PC-9 (cell line): ENCODE measurements at places on chromosomes 6 and 20.

GRCh38 chr6:108168090-108168463 lies 2.3 kb downstream of the NR2E1 start:
- no peak for DNase-seq

GRCh38 chr6:149213829-149214228 lies 103.7 kb upstream of the TAB2 start:
- DNase-seq: peak; percentile 36

DNA sequence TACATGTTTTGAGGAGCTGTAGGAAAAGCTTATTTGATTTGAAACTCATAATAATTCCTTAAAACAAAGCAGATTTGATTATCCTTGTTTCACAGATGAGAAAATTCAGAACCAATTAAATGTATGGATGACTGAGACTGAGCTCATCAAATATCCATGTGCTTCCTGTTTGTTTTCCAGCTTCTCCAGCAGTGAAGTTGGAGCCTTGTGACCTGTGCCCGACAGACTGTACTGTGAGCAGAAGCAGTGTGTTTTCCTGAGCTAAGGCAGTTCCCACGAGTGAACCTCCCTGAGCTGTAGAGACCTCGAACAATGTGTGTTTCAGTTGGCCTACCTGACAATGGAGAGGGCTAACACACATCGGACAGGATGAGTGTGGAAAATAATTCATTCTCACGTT lies 599.5 kb upstream of the NRSN1 start:
- no peak for DNase-seq

- no peak for DNase-seq
Measured at GRCh38 chr6:169518451-169518850, 183.4 kb downstream of the WDR27 start.

GRCh38 chr20:11387189-11387754 lies 530.4 kb upstream of the BTBD3 start:
- peak; percentile 55 for DNase-seq

GRCh38 chr20:35893942-35894341 lies 60.4 kb downstream of the SCAND1 start:
- no peak for DNase-seq

GRCh38 chr6:10576226-10576625 lies 55.1 kb downstream of the GCNT2 start:
- no peak for DNase-seq

GRCh38 chr6:89009624-89010059 lies 46.2 kb upstream of the RNGTT start:
- DNase-seq: no peak

DNA sequence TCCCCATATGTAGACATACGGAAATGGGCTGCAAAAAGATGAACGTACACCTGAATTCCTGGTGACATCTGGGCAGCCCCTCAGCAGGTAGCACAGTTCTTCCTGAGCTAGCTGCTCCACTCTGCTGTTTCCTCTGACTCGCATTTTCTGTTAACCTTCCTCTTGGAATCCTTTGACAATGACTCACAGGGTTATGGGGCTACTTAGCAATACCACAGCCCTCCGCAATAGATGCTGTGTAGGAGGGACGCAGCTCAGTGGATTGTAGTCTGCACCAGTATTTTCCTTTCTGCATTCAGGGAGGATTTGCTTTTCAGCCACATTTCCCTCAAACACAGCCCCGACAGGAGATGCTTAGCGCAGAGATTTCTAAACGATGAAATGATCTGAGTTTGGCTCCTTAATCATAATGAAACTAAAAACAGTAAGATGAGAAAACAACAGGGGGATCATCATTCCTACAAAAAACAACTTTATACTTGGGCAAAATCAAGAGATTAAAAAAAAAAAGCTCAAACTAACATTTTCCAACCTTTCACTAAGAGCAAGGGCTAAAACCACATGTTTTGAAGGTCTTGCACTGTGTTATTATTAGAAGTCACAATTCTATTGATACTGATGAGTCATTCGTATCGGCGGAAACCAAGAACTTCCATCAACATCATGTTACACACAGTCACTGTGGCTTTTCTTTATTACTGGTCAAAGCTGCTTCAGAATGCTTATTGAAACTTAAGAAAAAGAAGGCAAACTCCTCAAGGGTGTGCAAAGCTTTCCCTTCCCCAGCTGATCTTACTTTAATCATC lies 12.2 kb downstream of the BACH2 start:
- DNase-seq: peak; percentile 37

DNA sequence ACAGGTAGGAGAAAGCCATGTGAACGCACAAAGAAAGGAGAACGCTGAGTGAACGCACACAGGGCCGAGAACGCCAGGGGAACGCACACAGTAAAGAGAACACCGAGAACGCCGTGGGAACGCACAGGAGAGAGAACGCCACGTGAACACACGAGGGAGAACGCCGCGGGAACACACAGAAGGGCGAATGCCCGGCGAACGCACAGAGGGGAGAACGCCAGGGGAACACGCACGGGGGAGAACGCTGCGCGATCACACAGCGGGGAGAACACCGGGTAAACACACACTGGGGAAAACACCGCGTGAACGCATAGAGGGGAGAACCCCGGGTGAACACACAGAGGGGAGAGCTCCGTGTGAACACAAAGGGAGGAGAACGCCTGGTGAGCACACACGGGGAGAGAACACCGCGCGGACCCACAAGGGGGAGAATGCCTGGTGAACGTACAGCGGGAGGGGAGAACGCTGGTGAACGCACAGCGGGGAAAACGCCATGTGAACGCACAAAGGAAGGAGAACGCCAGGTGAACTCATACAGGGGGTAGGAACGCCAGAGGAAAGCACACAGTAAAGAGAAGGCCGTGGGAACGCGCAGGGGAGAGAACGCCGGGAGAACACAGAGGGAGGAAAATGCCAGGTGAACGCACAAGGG lies 55.3 kb downstream of the RNASET2 start:
- no peak for DNase-seq

GRCh38 chr6:21965016-21965415 lies 331.8 kb downstream of the PRL start:
- DNase-seq: no peak

DNA sequence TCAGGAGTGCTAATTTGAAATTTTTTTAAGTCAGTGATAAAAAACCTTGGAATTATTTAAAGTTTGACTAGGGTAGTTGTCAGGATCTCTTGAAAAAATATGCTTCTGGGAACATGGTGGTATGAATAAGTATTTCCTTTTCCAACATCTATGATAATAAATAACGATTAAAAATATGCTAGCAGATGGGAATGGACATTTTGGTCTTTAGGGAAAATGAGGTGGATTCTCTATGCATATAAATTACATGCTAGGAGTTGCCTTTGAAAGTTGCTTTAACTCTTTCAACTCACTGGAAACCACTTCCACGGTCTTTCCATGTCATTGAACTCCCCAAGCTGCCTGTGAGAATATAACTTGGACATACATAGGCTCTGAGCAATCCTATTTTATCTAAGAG lies 731.5 kb upstream of the MARCKS start:
- DNase-seq: no peak

DNA sequence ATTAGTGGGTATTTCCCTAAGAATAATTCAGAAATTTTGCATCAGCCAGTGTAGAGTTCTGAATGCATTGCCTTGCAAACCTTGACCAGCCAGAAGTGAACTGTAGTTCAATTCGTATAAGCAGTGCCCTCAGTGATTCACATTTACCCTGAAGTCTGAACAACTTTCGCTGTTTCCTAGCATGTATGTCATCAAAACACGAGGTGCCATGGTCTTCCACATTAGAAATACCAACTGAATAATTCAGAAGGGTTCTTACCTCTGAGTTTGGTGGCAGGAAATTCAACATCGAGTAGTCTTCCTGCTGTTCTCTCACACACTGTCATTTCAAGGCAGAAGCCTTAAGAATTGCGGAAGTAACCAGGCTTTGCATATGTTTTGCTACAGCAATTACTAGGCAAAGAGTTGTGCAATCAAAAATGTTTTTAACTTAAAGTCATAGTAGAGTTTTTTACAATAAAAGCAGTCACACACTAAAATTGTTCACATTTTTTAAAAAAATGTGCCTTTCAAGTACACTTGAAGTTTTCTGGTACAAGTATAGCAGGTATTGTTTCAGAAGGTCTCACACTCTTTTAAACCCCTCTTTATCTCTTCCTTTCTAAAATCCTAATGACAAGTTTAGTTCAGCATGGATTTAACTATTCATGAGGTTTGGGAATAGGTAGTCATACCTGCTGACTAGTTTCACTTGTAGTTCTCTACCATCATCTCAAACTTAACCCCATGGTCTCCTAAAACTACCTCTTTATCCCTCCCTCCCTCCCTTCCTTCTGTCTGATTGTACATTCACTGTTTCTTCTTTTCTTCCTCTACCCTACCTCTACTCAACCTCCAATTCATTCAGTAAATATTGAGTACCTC lies 118.3 kb downstream of the STXBP5 start:
- no peak for DNase-seq

- DNase-seq: peak; percentile 95
Measured at GRCh38 chr6:31971993-31972708, at the start of gene DXO. TSS of gene DXO (minus strand) at chr6:31972138. CDS start at chr6:31971675, 463 bp downstream.

GRCh38 chr6:139262519-139263300 lies 29.1 kb downstream of the TXLNB start:
- no peak for DNase-seq

DNA sequence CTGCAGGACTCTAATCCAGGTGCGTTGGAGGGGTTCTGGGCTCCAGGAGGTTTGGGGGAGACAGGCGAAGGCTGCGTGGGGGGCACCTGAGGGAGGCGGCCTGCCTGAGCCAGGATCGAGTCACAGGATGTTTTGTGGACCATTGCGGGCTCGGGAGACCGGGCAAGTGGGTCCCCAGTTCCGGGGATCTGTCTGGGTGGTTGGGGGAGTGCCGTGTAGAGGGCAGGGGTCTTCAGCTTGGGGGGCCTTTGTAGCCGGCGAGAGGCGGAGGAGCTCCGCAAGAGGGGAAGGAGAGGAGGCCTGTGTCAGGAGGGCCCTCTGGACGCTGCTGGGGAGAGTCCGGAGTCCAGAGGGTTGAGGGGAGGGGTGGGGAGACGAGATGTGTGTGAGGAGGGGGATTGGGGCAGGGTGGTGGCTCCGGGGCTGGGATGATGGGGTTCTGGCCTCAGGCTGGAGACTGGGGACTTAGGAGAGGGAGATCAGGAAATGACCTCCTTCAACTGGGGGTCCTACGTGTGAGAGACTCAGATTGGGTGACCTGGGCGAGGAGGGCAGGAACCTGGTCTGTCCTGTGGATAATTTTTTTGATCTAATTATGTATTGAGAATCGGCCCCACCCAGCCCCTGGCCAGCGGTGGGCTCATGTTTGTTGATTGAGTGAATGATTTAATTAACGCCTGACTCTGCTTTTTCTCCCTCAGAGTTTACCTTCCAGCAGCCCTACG lies 505 bp downstream of the SNAI1 start:
- DNase-seq: peak; percentile 9

DNA sequence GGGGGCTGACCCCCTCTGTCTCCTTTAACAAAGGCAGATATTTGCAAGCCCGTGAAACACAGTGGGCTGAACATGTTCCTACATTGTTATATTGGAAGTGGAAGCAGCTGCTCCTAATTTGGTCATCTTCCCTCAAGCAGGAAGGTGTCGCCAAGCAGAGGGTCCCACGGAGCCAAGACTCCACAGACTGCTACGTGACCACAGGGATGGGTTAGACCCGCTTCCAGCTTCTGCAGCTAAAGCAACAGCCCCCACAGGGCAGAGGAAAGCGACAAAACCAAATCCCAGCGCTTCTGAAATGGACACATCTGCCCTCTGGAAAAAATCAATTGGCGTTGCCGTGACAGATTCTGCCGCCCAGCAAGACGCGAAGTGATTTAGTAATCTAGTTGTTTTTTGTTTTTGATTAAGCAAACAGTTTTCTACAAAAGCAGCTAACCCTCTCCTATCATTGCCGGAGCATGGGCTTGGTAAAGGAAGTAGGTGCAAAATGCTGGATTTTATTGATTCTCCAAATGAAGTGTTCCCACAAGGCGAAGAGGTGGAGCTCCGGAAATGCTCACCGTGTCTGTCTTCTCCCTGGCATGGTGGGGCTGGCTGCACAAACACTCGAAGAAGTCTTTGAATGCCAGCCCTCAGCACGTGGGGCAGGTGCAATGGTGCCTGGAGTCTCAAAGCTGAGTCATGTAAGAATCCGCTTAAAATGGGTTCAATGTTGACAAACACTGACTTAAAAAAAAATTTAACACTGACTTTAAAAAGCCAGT lies 79.4 kb upstream of the FRMD1 start:
- DNase-seq: no peak

DNA sequence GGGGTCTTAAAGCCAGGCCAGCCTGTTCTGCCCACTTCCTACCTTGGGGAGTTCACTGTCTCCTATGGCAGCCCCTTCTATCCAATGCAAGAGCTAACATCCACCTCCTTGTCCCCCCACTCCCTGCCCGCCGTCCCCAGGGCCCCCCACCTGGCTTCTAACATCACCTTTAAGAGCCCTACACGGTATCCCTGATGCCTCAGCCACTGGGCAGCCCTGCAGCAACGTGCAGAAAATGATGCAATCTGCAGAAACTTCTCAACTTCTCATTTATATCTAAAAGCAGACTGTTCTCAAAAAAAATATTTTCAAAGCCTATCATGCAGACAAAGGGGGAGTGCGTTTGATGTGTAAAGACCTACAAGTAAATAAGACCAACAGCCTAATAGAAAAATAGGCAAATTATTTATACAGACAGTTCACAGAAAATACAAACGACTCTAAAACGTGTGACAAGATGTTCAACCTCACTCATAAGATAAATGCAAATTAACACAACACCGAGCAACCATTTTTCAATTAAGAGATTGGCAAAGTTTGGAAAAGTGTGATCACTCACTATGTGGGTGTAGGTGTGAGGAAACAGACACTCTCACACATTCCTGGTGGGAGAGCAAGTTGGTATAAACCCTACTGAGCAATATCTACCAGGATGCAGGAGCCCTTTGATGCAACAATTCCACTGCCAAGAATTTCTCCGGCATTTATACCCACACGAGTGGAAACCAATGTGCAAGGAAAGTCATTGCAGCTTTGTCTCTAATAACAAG lies 15.1 kb upstream of the HCK start:
- no peak for DNase-seq

GRCh38 chr6:30074331-30075093 lies 1.1 kb downstream of the RNF39 start:
- no peak for DNase-seq

GRCh38 chr6:34243901-34244884 lies 4.6 kb downstream of the SMIM29 start:
- DNase-seq: peak; percentile 96

DNA sequence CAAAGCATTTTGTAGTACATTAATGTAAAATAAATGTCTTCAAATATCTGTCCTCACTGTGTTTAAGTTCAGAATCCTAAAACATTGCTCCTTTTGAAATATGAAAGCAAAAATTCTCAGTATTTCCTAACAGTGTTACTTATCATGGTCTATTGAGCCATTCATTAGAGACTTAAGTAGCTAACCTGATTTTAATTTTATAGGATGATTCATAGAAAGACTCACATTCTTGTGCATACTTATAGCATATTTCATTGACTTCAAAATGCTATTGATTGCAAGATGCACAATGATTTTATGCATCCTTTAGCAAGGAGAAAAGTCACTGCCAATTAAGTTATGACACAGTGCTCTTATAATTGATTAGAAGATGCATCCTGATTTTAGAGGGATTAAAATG lies 85.7 kb downstream of the HIVEP1 start:
- peak; percentile 73 for DNase-seq

GRCh38 chr6:110328259-110328658 lies 29.9 kb downstream of the METTL24 start:
- no peak for DNase-seq
